Fibroblast of skin of right quadriceps (primary cell): ENCODE measurements at places on chromosomes 2 and 18.

DNA sequence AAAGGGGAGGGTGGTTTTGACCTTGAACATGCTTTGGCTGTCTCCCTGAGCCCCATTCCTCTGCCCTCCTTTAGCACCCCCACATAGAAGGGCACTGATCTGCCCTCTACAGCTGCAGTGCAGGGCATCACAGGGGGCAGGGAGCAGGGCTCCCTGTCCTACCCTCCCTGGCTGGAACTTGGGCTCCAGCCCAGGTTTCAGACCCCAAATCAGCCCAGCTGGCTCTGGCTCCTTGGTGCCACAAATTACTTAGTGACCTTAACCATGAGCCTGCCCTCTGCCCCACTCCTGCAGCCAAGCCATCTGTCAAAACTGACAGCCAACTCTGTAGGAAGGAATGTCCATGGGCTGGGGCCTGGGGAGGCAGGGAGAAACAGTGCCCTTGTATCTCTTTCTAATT lies 105.6 kb downstream of the MAPK4 start:
- no peak for DNase-seq

- peak; percentile 39 for DNase-seq
These were observed 140.8 kb downstream of the MEIS1 start for GRCh38 chr2:66575625-66576310.

DNA sequence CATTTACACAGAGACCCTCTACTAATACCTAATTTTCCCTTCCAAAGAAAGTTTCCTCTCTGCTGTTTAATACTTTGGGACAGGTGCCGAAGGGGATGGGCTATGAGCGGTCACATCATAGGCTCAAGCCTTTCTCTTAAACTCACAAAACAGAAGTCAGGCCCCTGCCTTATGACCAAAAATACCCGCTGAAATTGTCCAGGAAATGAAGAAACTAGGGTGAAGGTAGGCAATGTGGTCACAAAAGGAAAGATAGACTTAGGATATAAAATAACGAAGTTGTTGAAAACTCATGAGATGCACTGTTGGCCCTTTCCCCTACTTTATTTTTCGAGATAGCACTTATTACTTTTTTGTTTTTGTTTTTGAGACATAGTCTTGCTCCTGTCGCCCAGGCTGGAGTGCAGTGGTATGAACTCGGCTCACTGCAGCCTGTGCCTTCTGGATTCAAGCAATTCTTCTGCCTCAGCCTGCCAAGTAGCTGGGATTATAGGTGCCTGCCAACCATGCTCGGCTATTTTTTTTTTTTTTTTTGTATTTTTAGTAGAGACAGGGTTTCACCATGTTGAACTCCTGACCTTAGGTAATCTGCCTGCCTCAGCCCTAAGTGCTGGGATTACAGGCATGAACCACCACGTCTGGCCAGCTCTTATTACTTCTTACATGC lies 16.3 kb downstream of the SLC8A1 start:
- no peak for DNase-seq

- DNase-seq: no peak
These were observed 8.1 kb downstream of the MARS2 start for GRCh38 chr2:197713271-197713670.

DNA sequence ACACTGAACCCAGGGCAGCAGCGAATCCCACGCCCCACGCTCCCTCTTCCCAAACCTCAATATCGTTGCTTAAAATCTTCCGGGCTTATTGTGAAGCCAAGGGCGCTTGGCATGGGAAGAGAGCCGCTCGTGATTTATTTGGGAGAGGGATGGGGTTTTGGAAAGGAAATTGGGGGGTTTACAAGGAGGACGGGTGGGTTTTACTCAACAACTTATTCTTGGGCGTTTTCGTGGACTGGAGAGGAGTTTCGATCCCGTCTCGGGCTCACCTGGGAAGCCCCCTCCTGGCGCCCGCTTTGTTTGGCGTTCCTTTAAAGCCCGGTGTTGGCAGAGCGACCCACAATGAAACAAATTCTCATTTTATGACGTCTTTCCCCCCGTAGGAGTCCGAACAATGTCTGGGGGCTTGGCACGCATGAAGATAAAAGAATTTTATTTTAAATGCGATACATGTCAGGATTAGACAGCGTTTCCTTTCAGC lies 135.3 kb downstream of the INSIG2 start:
- peak; percentile 41 for DNase-seq

DNA sequence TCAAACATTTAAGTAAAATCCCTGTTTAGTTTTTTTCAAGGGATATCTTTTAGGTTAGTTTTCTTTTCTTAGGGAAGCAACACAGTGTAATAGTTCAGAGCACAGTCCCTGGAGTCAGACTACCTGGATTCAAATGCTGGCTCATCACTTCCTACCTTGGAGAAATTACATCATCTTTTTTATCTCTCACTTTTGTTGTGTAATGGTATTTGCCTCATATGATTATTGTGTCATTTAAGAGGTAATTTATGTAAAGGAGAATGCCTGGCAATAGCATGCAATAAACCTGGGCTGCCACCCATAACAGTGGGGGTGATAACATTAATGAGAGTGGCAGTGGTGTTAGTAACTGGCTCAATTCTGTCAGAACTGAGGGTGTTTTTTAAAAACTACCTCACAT lies 26.3 kb downstream of the ERLEC1 start:
- DNase-seq: no peak

- DNase-seq: peak; percentile 72
These were observed 49.2 kb upstream of the CDC42EP3 start for GRCh38 chr2:37720533-37721200.

- peak; percentile 22 for DNase-seq
These were observed 13.8 kb upstream of the KCNF1 start for GRCh38 chr2:10897956-10898355.

- DNase-seq: no peak
These were observed 327.8 kb upstream of the FANCL start for GRCh38 chr2:58568901-58569300.
